ENCODE measurements at places on chromosomes 16 and 17.

DNA sequence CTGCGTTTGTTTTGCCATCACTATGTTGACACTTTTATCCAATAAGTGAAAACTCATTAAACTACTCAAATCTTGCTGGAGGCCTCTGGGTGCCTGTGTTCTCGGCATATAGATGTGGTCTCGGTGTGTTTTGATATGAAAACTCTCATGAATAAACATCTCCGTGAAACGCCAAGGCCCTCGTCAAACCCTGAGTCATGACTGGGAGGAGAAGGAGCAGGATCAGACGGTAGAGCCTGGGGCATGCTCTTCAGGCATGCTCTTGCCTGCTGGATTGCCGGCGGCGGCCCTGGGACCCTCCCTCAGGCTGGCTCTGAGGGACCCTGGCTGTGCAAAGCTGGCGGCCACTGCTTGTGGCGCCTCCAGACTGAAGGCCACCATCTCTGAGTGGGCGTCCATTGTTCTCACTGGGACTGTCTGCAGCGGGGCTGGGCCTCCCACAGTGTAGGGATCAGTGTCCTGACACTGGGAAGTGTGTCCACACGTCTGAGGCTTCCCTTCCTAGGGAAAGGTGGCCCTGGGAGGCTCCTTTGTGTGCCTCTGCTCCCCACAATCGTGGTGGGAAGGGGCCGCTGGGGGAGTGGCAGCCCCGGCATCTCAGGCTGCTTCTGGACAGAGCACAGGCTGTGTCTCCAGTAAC, 1.7 kb upstream of the NPB start:
- DNase-seq = no peak

DNA sequence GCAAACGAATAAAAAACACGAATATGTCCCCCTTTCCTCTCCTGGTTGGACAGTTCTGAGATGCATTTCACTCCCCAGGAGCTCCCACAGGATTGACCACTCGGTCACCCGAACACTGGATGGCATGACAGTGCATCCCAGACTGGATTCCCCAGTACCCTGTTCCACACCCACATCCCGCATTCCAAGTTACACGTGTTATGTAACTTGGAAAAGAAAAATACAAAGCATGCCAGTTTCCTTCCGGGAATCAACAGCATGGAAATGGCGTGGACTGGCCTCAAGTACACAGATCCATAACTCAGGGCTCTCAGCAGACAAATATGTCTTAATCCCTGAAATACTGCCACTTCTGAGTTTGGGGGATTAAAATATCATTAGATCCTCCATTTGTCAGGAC, 12.6 kb upstream of the KLHL36 start:
- no peak for DNase-seq

GRCh38 chr17:49989518-49989880, 5.5 kb downstream of the DLX3 start:
- DNase-seq = no peak

DNA sequence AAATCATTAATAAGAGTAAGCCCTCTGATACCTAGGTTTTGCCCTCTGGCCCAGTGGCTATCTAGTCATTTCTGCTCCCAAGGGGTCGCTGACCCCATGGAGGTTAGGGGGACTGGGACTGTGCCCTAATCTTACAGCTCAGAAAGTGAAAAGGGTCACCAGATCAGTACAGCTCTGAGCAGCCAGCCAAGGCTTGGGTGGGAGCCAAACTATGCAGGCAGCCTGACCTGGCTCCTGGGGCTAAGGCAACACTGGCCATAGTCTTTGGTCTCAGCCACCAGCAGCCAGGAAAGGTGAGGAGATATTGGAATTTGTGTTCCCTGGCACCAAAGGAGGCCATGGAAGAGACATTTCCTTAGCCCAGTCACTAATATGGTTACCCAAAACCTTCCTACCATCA, 67.6 kb downstream of the ASIC2 start:
- DNase-seq = no peak

DNA sequence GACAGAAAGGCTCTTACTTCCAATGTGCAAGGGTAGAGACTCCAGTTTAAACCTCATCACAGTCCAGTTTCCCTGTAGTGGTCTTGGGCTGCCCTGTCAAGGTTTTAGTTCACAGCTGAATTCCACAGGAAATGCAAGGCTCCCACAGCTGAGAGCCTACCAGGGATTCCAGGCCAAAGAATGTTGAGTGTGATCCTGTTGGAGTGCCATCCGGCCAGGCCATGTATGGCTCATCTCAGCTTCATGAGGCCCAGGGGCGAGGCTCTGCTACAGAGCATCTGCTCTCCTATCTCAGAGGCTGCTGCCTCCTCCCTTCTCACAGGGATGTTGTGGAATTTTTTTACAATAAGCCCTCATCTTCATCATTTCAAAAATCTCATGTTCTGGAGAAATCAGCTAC, 239.8 kb upstream of the CCL2 start:
- no peak for DNase-seq

- no peak for DNase-seq
Observed at GRCh38 chr17:41539071-41539492, 11.0 kb upstream of the KRT19 start.

DNA sequence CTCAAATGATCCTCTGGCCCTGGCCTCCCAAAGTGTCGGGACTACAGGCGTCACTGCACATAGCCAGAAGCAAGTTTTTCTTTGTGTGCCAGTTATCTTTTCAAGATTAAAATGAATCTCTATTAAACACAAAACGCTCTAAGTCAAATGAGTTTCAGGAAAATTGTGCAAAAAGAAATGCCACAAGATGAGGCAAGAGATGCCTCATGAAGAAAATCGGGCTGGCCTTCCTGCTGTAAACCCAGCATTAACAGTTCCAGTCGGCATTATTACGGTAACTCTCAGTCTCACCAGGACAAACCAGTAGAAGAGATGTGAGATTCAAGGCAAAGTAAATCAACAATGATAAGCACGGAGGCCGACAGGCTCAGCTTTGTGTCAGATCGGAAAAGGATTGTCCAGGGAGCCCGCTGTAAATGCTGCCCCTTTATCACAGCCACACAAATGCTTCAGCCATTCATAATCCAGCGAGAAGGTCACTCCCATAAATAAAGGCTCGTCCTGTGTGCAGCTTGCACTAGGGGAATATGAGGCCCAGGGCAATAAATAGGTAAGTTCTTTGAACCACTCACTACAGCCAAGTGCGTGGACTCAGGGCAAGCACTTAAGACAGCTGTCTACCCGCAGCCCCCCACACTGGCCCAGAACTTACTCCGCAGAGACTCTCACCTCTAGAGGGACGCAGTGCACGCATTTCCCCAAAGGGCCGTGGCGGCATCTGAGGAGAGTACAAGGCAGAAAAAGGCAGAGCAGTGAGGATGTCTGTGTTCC, 27.2 kb downstream of the NPLOC4 start:
- DNase-seq = no peak

- no peak for DNase-seq
Observed at GRCh38 chr17:66675273-66675990, 159.5 kb upstream of the CACNG5 start.
